ENCODE measurements at places on chromosomes 4 and X. TPM values are rescaled to one million over a fixed set of nuclear protein-coding genes. Genes with fewer than 3 reads are reported as not detected.

The AWAT2 gene
- under 0.01 TPM for total RNA-seq

The CT45A1 gene
- total RNA-seq, result not detected

The PRSS48 gene
- not detected for total RNA-seq

The AR gene
- 1.5 TPM for total RNA-seq

The FRMD7 gene
- not detected for total RNA-seq

The ACSL4 gene
- total RNA-seq, result 196 TPM

The HSFX3 gene
- total RNA-seq, result not detected

The GLOD5 gene
- not detected for total RNA-seq

The PHKA1 gene
- total RNA-seq, result 6.2 TPM

The CXorf65 gene
- total RNA-seq, result not detected

The TSPAN6 gene
- total RNA-seq, result 29.9 TPM

The CCDC149 gene
- 4.6 TPM for total RNA-seq

The DRD5 gene
- total RNA-seq, result not detected

The CXXC4 gene
- under 0.01 TPM for total RNA-seq

The LCORL gene
- total RNA-seq, result 10.0 TPM

The SLC16A2 gene
- 7.3 TPM for total RNA-seq

The SH3TC1 gene
- total RNA-seq, result 17.8 TPM
